ENCODE measurements at places on chromosomes 3 and 15. TPM values are rescaled to one million over a fixed set of nuclear protein-coding genes. Genes with fewer than 3 reads are reported as not detected.

DNA sequence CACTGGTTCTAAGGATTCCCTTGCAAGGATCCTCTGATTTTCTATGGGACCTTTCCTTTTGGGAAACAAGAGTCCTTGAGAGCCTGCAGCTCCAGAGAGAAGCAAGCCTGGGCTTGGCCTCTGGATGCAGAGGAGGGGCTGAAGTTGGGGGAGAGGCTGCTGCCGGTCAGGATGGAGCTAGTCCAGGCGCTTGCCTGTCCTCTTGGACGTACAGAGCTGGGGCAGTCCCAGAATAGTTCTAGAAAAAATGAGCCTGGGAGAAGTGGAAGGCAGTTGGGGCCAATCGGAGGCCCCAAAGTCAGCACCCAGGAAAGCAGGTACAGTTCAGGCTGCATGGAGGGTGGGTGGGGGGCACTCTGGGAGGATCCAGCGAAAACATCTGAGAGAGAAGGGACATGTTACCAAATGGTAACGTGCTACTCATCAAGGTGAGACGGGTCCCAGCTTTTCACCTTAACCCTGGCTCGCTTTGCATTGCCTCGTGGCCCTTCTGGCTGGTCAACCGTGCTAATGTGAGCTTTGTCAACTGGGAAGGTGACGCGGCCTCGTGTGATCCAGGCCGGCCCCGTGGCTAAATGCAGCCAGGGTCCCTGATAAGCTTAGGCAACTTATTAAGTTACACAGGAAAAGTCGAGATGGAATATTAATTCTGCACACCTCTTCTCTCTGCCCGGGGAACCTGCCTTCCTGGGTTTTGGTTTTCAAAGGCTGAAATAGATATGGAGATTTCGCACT lies 38.7 kb upstream of the MAGEF1 start:
- no peak for DNase-seq

The BTLA gene
- total RNA-seq: 12.8 TPM

GRCh38 chr3:147256739-147257138 lies 149.6 kb downstream of the ZIC4 start:
- DNase-seq: no peak

GRCh38 chr15:81380668-81381067 lies 6.7 kb upstream of the TMC3 start:
- DNase-seq: no peak

The CFAP44 gene
- 3.1 TPM for total RNA-seq

The ROBO1 gene
- 8.6 TPM for total RNA-seq

DNA sequence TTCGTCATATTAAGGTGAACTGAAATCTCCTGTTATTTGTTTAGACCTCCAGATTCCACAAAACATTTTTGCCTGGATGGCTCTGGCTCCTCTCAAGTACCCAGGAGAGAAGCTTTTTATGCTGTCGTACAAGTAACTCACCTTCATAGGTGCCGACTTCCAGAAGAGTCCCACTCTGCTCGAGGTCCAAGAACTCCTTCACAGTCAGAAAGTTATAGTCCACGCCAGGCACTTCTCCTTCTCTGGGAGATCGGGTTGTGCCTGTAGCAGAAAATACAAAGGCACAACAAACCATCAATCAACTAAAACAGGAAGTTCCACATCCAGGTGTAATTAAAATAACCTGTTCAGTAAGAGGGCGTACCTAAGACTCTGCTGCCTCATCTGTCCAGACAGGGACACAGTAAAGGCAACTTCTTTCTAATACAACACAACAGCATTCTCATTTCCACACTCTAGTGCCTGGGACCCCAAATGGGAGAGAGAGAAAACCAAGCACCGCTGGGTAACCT lies 545.3 kb downstream of the MAGI1 start:
- DNase-seq: no peak

All from activated CD8-positive, alpha-beta T cell treated with anti-CD3 and anti-CD28 coated beads for 36 hours (primary cell).